ENCODE measurements at places on chromosomes 6 and 20.
A peak's percentile ranks its signal among the peaks of the same experiment; 100 is the strongest.

GRCh38 chr6:41697861-41698781, 37.3 kb downstream of the TFEB start:
- H3K4me1 ChIP-seq = peaks cover 22% of the 10 kb centered on the region
- peak overlapping the region; percentile 94 for H3K27ac ChIP-seq
- no peaks in the 10 kb centered on the region for H3K27me3 ChIP-seq
- no peak for DNase-seq
- no peak overlapping the region for H3K4me3 ChIP-seq

DNA sequence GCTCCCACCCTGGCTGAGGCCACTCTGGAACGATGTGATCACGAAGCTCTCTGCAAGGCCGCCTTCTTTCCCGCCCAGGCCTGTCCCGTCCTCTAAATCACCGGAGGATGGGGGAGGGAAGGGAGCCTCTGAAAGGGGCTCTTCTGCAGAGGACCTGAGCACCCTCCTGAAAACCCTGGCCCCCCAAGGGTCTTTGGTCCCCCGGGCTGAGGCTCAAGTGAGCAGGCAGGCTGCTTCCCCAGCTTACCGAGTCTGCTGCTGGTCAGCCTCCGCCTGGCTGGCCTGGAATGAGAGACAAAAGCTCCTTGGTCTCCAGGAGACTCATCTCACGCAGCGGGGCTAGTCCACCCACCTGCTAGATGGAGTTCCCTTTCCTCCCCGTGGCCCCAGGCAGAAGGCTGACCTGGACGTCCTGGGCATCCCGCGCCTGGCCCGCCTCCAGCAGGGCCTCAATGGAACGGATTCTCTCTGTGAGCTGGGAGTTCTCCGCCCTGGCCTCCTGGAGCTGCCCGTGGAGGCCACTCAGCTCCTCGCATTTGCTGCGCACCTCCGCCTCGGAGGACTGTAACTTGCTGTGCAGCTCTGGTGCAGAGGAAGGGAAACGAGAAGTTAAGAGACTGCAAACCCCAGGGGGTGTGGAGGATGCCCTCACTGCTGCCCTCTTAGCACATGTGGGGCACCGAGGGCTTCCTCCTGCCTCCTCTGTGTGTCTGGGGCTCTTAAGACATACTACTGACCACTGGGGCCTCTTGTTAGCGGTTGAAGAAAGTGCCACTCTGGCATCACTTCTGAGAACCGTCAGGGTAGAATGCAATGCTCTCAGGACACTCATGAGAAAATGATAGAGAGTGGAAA, 54.7 kb downstream of the RRBP1 start:
- H3K4me3 ChIP-seq = no peak overlapping the region
- no peak overlapping the region for H3K27ac ChIP-seq
- no peaks in the 10 kb centered on the region for H3K27me3 ChIP-seq
- DNase-seq = no peak

DNA sequence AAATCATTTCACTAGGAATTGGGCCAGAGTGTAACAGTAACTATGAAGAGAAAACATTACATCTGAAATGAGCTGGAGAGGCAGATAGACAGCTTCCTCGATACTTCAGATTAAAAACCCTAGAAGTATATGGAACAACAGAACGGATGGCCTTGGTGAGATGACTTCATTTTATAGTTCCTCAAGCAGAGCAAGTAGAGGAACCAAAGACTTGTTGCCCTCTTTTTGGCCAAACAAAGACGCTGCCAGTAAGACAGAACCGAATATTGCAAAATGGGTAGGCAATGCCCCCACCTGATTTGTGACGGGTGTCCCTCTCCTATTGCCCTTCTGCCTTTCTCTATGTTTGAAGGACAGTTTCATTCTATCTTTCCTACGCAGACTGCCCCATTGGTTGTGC, 53.5 kb downstream of the AGPAT4 start:
- H3K36me3 ChIP-seq = peaks cover 35% of the 10 kb centered on the region
- no peak overlapping the region for H3K27ac ChIP-seq
- peaks cover under 1% of the 10 kb centered on the region for H3K4me1 ChIP-seq
- H3K27me3 ChIP-seq = no peaks in the 10 kb centered on the region

GRCh38 chr6:12886961-12887775, 170.6 kb downstream of the PHACTR1 start:
- H3K27me3 ChIP-seq = peaks cover 3% of the 10 kb centered on the region
- no peak overlapping the region for H3K27ac ChIP-seq
- DNase-seq = no peak
- peaks cover 13% of the 10 kb centered on the region for H3K4me1 ChIP-seq
- H3K4me3 ChIP-seq = no peak overlapping the region

DNA sequence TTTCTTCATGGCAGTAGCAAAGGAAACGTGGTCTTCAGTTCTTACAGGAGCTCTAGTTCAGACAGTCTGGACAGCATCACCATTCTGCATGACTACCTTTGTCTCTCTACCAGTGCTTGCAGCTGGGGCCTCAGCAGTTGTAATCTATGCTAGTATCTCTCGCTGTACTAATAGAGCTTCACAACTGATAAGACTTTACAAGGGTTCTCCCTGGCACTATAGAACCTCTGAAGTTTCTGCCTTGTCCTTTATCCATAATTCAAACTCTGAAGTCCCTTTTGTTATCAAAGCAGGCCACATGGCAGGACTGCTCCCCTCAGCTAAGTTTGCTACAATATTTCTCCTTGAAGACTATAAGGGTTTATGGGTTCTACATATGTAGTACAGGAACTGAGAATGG, 842.1 kb upstream of the ADGRB3 start:
- no peak for DNase-seq
- no peaks in the 10 kb centered on the region for H3K36me3 ChIP-seq
- no peaks in the 10 kb centered on the region for H3K27me3 ChIP-seq
- no peak overlapping the region for H3K27ac ChIP-seq
- H3K4me1 ChIP-seq = no peaks in the 10 kb centered on the region

DNA sequence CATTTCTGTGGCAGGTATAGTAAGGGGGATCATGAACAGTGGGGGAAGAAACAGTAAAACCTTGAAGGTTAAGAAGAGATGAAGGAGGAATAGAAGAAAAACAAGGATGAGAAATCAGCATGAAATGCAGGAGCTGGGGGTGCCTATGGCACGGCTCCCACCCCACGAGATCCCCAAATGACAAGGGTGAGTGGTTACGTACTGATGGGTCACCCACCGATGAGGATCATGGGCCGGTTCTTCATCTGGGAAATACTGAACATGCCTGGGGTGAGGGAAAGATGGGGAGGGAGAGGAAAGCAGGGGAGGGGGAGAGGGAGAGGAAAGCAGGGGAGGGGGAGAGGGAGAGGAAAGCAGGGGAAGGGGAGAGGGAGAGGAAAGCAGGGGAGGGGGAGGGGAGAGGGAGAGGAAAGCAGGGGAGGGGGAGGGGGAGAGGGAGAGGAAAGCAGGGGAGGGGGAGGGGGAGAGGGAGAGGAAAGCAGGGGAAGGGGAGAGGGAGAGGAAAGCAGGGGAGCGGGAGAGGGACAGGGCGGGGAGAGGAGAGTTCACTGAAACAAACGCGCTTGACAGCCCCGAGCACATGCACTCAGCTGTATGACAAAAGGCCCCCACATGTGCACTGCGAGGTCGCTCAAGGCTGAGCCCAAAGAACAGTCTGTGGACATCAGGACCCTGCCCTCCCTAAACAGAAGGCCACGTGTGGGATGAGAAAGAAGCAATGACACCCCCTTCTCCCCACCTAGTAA, 25.3 kb downstream of the MOCS1 start:
- H3K4me1 ChIP-seq = no peaks in the 10 kb centered on the region
- no peak overlapping the region for H3K27ac ChIP-seq
- no peak for DNase-seq
- H3K36me3 ChIP-seq = no peaks in the 10 kb centered on the region
- no peak overlapping the region for H3K4me3 ChIP-seq
- H3K27me3 ChIP-seq = no peaks in the 10 kb centered on the region

GRCh38 chr6:154852687-154853086, 119.5 kb downstream of the SCAF8 start:
- no peaks in the 10 kb centered on the region for H3K27me3 ChIP-seq
- H3K4me3 ChIP-seq = no peak overlapping the region
- peaks cover 20% of the 10 kb centered on the region for H3K36me3 ChIP-seq
- peak overlapping the region; percentile 1 for H3K27ac ChIP-seq
- H3K4me1 ChIP-seq = peaks cover 33% of the 10 kb centered on the region

DNA sequence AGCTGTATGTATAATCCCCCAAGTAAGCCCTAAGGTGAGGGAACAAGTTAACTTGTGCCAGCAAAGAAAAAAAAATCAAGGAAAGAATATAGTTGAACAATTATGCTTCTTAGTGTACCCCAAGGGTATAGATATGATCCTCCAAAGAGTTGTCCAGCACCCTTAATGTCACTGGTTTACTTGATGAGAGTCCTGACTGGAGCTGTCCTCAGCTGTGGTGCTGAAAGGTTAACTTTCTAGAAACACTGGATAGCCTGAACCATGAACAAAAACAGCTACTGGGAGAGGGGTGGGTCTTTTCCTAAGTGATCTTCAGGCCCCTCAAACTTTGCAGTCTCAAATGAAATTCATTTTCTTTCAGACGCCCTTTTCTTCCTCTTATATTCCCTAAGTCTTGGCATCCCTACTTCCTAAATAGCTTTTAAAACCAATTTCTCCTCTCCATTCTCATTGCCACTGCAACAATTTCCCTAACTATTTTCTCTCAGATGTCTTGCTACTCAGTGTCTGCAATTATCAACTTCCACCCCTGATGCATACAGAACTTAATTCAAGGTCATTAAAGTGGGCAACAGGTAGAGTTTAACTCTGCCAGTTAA, 83.5 kb upstream of the PROKR2 start:
- H3K4me1 ChIP-seq = no peaks in the 10 kb centered on the region
- no peak overlapping the region for H3K4me3 ChIP-seq
- H3K36me3 ChIP-seq = no peaks in the 10 kb centered on the region
- H3K27ac ChIP-seq = no peak overlapping the region
- H3K27me3 ChIP-seq = peaks cover 17% of the 10 kb centered on the region

DNA sequence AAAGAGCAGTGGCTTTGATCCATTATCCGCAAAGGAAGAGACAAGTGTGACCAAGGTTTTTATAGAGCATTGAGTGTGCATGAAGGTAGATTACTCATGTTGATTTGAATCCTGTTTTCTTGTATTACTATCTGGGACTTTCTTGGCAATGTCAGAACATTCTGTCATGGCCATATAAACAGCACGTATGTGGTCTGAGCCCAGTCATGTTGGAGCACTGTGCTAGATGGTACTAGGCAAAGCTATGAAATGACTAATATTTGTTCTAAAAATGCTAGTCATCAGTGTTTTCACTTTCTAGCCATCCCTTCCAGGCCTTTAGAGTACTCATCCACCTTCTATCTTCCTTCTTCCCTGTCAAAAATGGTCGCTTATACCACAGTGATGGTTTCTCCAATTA, 278.6 kb upstream of the FLRT3 start:
- peaks cover 3% of the 10 kb centered on the region for H3K36me3 ChIP-seq
- no peak overlapping the region for H3K4me3 ChIP-seq
- no peaks in the 10 kb centered on the region for H3K27me3 ChIP-seq
- H3K4me1 ChIP-seq = peaks cover 34% of the 10 kb centered on the region
- DNase-seq = no peak

GRCh38 chr6:151075527-151075926, 164.2 kb upstream of the AKAP12 start:
- H3K4me3 ChIP-seq = no peak overlapping the region
- H3K27me3 ChIP-seq = no peaks in the 10 kb centered on the region
- no peak for DNase-seq
- H3K4me1 ChIP-seq = peaks cover 23% of the 10 kb centered on the region
- peaks cover 46% of the 10 kb centered on the region for H3K36me3 ChIP-seq

DNA sequence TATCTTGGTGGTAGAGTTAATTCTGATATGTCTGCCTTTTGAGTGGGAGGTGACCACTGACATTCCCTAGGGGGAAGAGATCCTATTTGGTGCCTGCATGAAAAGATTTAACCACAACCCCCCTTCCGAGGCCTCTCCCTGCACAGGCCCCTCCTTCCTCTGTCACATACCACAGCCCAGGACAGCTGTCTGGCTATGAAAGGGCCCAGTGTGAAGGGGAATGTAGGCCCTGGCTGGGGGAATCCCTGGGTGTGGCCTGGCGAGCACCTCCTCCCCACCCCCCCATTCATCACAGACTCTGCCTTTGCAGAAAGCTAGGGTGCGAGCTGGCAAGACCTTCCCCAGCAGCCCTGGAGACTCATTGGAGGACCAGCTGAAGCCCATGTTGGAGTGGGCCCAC, 27.4 kb upstream of the MAPRE1 start:
- H3K4me3 ChIP-seq = no peak overlapping the region
- H3K27ac ChIP-seq = peak overlapping the region; percentile 85
- peaks cover 32% of the 10 kb centered on the region for H3K4me1 ChIP-seq
- DNase-seq = peak; percentile 45

DNA sequence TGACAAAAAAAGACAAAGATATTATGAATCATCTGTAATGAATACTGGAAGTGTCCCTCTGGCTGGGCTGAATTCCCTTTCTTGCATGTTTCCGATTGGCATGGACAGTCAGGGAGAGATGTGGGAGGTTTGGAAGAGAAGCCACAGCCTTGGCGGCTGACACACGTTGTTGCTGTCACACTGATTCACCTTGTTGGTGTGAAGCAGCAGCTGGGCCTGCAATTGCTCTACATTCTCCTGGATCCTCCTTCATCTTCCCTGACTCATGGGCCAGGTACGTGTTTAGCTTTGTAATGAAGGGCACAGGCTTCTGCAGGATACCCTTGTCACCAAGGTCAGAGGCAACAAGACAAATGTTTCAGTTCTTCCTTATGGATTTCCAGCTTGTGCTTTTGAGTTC, 13.4 kb upstream of the SMIM8 start:
- H3K27me3 ChIP-seq = peaks cover 22% of the 10 kb centered on the region
- no peak overlapping the region for H3K4me3 ChIP-seq
- H3K36me3 ChIP-seq = no peaks in the 10 kb centered on the region
- no peak for DNase-seq
- H3K27ac ChIP-seq = no peak overlapping the region

DNA sequence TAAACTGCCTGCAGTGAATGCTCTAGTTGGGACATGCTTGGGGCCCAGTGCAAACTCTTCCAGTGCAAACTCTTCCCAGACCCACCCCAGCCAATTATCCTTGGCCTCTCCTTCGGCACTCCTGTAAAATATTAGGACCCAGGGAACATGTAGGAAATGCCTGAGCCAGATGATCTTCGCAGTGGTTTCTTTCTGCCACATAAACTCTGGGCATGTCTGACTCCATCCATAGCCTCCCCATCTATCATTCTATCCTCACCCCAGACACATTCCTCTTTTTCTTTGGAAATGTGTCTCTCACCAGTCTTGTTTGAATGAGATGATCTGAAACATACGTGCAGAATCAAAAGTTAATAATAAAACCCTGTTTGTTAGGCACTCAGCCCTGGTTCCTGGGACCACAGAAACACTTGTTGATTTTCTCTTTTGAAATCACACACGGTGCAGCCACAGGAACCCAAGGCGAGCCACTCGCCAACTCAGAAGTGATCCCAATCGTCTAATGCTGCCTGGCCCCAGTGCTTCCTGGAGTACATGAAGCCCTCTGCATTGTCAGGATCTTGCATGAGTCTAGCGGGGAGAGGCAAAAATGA, 108.9 kb upstream of the CST7 start:
- DNase-seq = no peak
- H3K4me3 ChIP-seq = no peak overlapping the region
- peaks cover 15% of the 10 kb centered on the region for H3K27me3 ChIP-seq
- H3K36me3 ChIP-seq = no peaks in the 10 kb centered on the region

GRCh38 chr6:107061125-107062020, 33.4 kb downstream of the MTRES1 start:
- H3K4me3 ChIP-seq = no peak overlapping the region
- DNase-seq = no peak
- peak overlapping the region; percentile 47 for H3K27ac ChIP-seq

- H3K27me3 ChIP-seq = no peaks in the 10 kb centered on the region
- peaks cover 6% of the 10 kb centered on the region for H3K36me3 ChIP-seq
- peaks cover 1% of the 10 kb centered on the region for H3K4me1 ChIP-seq
- no peak for DNase-seq
- H3K4me3 ChIP-seq = no peak overlapping the region
- no peak overlapping the region for H3K27ac ChIP-seq
Measured at GRCh38 chr20:8798505-8798904, 270.4 kb upstream of the PLCB4 start.

- H3K4me3 ChIP-seq = no peak overlapping the region
- peaks cover 10% of the 10 kb centered on the region for H3K4me1 ChIP-seq
- peaks cover 4% of the 10 kb centered on the region for H3K36me3 ChIP-seq
- H3K27ac ChIP-seq = no peak overlapping the region
Measured at GRCh38 chr20:32650401-32650944, 23.3 kb downstream of the C20orf203 start.

Measured in mesothelial cell of epicardium (in vitro differentiated cells).